ENCODE measurements at places on chromosomes 1 and 21. TPM values are rescaled to one million over a fixed set of nuclear protein-coding genes. Genes with fewer than 3 reads are reported as not detected.

- no peak for DNase-seq
Measured at GRCh38 chr1:174039027-174039426, 16.9 kb upstream of the RC3H1 start.

- DNase-seq: no peak
Measured at GRCh38 chr1:166165661-166166328, 1.0 kb downstream of the FAM78B start.

- peak; percentile 37 for DNase-seq
Measured at GRCh38 chr1:244863491-244864252, 671 bp downstream of the HNRNPU start.

- DNase-seq: no peak
Measured at GRCh38 chr1:96520579-96520947, 201.0 kb upstream of the PTBP2 start.

GRCh38 chr1:19390901-19391595, 78.9 kb downstream of the SLC66A1 start:
- DNase-seq: peak; percentile 54

- DNase-seq: no peak
Measured at GRCh38 chr1:223126741-223127140, 16.3 kb downstream of the TLR5 start.

- no peak for DNase-seq
Measured at GRCh38 chr1:4174291-4175200, 274.5 kb upstream of the C1orf174 start.

GRCh38 chr1:201739080-201739479, 89.9 kb upstream of the IPO9 start:
- DNase-seq: no peak

DNA sequence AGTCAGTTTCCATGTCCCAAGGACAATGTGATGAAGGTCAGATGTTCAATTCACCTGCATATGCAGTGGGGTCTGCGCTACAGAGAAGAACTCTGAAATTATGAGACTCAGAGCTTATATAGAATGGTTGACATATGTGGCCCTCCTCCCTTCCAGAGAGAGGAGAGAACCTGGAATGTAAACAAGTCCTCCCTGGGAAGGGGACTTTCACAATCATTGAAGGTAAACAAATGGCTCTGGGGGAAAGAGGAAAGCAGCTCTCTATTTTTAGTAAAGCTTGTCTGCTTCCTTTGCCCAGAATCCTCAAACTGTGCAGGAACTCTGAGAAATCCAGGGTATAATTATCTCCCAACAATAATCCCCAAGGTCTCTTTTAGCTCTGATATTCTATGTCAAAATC, 9.8 kb downstream of the OVGP1 start:
- DNase-seq: no peak

- no peak for DNase-seq
Measured at GRCh38 chr1:244318512-244318911, 133.2 kb downstream of the ADSS2 start.

CRNN gene
- not detected for total RNA-seq

VSIG8 gene
- not detected for total RNA-seq

DNA sequence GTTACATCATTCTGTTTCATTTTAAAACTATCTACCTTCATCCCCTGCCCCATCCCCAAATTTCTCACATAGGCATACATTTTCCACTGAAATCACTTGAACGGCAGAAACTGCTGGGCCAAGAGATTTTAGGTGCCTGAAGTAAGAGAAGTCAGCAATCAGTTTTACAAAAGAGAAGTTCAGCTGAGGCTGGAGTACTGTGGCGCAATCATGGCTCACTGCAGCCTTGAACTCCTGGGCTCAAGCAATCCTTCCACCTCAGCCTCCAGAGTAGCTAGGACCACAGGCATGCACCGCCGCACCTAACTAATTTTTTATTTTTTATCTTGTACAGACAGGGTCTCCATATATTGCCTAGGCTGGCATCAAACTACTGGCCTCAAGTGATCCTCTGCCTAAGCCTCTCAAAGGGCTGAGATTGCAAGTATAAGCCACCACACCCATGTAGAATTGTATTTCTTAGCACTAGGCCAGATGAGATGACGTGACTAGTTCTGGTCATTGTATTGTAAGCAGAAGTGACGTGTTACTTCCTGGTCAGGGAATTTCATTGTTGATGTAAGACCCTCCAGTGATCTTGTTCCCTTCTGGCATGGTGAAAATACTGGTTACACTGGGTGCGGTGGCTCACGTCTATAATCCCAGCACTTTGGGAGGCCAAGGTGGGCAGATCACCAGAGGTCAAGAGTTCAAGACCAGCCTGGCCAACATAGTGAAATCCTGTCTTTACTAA, 7.1 kb downstream of the BECN2 start:
- DNase-seq: no peak

OR2T8 gene
- total RNA-seq: not detected

Measured in activated T-cell treated with anti-CD3 and anti-CD28 coated beads, Interleukin-2, amount 50 U/mL, for 4 hours (primary cell).